ENCODE measurements at places on chromosomes 12 and 14. TPM values are rescaled to one million over a fixed set of nuclear protein-coding genes. Genes with fewer than 3 reads are reported as not detected.
A peak's percentile ranks its signal among the peaks of the same experiment; 100 is the strongest.

GRCh38 chr12:7352661-7353060 is 48.8 kb downstream of the ACSM4 start:
- DNase-seq, result no peak

DNA sequence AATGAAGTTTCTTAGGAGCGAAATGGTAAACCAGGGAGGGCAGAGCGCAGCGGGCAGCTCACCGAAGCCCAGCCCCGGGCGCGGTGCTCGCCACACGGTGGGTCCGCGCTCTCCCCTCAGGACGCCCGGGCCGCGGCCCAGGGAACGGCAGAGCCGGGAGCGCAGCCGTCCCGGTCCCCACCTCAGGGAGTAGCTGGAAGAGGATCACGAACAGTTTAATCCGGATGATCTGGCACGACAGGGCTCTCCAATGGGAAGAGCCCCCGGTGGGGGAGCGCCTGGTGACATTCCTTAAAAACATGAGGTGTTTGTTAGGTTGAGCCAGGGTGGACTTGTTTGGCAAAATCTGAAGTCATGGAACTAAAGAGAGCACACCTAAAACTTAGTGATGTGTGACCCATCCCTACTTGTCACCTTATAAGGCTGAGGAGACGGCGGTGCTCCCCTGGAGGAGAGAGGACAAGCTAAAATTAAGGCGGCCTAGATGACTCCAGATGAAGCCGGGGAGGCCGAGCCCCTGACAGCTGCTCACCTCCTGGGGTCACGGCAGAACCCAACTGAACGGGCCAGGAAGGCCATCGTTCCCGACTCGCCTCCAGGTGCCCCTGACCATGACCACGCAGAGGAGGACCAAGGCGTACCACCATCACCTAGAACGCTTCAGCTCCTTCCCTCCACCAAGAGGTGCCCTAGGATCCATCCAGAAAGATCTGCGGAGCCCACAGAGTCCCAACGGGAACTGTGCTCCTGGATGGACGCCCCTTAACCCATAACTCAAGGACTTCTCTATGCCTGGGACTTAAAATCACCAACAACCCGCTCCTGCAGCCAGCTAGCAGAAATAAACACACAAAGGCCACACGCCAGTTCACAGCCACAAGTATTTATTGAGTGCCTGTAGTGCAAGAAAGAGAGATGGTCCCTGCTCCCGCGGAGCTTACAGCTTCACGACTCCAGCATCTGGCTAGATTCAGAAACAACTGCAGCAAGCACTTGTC is 866 bp upstream of the PITPNM2 start:
- DNase-seq, result no peak

DNA sequence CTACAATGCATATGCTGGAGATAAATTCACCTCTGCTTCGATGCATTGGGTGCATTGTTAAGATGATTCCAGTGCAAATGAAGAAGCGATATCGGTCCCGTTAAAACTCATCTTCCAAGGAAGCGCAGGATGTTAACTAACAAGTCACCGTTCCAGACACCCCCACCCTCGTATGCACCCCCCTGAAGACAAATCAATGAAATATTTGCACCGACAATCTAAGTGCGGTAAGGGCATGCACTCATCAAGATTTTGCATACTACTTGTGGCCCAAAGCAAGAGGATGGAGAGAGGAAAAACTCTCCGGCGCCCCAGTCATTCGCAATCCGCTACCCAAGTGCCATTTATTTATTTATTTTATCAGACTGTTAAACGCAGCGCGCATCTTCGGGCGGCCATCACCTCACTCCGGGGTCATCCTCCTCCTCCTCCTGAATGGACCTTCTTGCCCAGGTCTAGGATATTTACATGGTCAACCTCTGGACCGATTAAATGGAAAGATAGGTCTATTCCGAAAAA is 1.2 kb downstream of the NOVA1 start:
- DNase-seq, result no peak

GRCh38 chr12:112570096-112570495 is 151.3 kb downstream of the PTPN11 start:
- no peak for DNase-seq

- no peak for DNase-seq
Measured at GRCh38 chr12:102509123-102509626, 28.8 kb upstream of the IGF1 start.

GRCh38 chr14:32022938-32023466 is 54.1 kb upstream of the ARHGAP5 start:
- DNase-seq, result peak; percentile 30

- no peak for DNase-seq
Measured at GRCh38 chr14:105538481-105539049, 12.2 kb downstream of the TMEM121 start.

GRCh38 chr12:20477255-20477654 is 108.9 kb downstream of the PDE3A start:
- no peak for DNase-seq

GRCh38 chr14:22088614-22089342 is 415.2 kb upstream of the OR4E1 start:
- peak; percentile 13 for DNase-seq

DNA sequence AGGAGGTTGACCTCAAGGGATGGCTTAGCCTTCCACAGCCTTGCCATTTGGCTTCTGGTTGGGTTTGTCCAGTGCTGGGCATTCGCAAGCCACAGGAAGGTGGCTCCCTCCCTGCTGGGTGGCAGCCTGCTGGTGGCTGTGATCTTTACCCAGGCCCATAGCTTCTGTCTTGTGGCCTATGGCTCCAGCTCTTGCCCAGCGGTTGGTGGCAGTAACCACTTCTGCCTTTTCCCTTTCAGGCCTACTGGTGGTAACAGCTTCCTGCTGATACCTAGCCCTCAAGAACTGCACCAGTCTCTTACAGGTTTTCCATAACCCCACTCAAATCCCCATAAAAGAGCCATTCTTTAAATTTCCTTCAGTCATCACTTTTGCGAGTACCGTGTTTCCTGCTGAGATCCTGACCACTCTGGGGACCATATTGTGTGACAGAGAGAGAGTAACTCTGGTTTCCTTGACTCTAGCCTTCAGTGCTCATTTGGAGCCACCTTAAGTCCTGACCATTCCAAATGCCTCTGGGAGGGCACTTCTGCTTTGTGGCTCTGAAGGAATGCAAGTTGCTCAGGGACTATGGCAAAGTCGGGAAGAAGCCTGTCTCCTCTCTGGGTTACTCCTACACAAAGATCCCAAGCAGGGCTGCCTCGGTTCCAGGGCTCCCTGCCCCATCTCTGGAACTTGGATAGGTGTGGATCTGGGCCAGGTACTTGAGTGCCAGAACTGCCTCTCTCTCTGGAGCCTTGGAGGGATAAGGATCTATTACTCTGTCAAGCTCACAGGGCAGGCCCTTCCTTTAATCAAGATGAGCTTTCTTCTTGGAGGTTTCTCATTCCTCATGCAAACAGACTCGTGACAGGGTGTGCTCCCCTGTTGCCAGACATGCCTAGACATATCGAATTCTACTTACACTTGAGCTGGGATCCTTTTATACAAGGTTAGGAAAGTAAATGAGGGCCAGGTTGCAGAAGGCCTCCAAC is 2.9 kb upstream of the NYNRIN start:
- DNase-seq, result no peak

DNA sequence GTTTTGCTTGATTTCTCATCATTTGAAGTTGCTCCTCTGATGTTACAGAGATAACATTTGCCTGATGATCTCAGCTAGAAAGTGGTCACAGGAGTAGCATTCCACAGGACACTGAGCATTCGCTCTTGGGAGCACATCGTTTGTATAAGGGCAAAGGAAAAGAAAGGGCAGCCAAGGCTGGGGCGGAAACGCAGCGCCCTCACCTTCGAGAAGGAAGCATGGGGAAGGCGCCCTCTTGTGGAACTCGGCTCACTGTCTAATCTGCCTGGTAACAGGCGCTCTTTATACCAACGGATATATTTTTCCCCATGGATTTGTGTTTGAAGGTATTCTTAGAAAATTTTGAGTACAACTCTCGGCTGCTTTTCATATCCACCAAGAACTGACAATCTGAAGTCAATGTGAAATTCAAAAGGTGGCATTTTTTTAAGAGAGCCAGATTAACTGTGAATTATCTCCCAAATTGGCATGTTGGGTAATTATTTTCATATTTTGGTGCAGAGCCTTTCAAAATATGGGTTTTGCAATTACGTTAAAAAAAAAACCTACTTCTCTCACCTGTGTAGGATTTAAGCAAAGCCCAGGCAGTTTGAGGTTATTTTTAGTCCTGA is 172.7 kb downstream of the CAND1 start:
- DNase-seq, result peak; percentile 82

- DNase-seq, result no peak
Measured at GRCh38 chr14:85897808-85898207, 367.9 kb downstream of the FLRT2 start.

The DDX54 gene
- 74.3 TPM for total RNA-seq

The TEX52 gene
- not detected for total RNA-seq

The SNRPF gene
- 10.8 TPM for total RNA-seq

The SEC23A gene
- 211 TPM for total RNA-seq

The TMEM179 gene
- total RNA-seq, result not detected

The RBP5 gene
- total RNA-seq, result not detected

Data from LHCN-M2 (cell line).